ENCODE measurements at places on chromosomes 12 and 14.

DNA sequence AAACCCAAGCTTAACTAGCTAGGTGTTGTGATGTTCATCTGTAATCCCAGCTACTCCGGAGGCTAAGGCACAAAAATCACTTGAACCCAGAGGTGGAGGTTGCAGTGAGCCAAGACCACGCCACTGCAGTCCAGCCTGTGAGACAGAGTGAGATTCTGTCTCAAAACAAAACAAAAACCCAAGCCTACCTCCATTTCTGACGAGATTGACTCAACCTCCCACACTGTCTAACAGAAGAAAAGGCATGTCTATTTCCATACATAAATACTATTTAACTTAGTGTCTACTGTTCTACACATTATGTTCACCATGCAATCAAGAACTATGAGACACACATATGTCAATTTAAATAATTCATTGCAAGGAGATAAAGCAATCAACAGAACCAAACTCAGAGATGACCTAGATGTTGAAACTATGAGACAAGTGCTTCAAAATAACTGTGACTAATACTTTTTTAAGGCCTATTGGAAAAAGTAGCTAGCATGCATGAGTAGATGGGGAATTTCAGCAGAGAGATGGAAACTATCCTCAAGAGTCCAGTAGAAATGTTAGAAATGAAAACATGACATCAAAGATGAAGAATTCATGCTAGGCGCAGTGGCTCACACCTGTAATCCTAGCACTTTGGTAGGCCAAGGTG lies 75.9 kb upstream of the DHRS4 start:
- H3K4me3 ChIP-seq, result no peak overlapping the region
- no peak for DNase-seq
- H3K27ac ChIP-seq, result no peak overlapping the region
- no peaks in the 10 kb centered on the region for H3K4me1 ChIP-seq
- peaks cover 6% of the 10 kb centered on the region for H3K27me3 ChIP-seq

GRCh38 chr14:100664841-100665510 lies 61.7 kb upstream of the DLK1 start:
- DNase-seq, result no peak
- no peaks in the 10 kb centered on the region for H3K36me3 ChIP-seq

DNA sequence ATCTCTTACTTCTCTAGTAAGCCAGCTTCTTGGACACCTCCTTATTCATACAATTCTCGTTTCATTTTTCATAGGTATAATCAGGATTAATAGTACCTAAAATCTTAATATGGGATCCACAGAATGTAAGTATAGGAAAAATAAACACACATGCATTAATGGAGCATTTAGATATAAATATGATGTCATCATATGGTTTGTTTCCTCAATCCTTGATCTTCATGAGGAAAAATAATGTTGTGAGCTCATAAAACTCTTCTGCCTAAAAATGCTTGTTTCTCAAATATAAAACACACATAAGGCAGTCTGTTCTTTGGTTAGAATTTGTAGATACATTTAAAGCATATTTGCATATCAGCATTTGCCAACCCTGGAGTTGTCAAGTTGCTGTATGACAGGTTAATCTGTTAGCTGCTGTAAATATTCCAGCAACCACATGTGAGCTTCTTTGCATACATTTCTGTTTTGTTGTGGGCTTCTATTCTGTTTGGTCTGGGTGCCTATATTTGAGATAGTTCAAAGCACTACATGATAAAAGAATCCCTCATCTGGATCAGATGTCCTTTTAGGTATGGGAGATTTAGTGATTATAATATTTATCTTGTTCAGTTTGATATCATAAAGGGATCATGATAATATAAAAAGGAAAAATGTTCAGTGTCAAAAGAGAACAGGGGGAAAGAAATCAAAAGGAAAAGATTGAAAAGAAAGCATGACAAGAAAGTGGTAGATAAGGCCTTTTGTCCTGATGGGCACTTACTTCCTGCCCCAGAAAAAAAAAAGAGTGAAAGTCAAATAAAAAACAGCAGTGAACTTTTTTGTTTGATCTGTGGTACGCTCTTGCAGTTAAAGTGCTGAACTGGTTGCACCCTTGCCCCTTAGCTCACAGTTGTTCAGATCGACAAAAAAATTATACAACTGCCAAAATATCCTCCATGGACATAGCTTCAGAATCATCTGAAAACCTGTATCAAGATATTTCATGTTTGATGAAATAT lies 68.6 kb downstream of the ACSS3 start:
- H3K36me3 ChIP-seq, result no peaks in the 10 kb centered on the region
- DNase-seq, result no peak
- no peak overlapping the region for H3K27ac ChIP-seq
- H3K4me3 ChIP-seq, result no peak overlapping the region
- H3K27me3 ChIP-seq, result no peaks in the 10 kb centered on the region
- H3K4me1 ChIP-seq, result no peaks in the 10 kb centered on the region

DNA sequence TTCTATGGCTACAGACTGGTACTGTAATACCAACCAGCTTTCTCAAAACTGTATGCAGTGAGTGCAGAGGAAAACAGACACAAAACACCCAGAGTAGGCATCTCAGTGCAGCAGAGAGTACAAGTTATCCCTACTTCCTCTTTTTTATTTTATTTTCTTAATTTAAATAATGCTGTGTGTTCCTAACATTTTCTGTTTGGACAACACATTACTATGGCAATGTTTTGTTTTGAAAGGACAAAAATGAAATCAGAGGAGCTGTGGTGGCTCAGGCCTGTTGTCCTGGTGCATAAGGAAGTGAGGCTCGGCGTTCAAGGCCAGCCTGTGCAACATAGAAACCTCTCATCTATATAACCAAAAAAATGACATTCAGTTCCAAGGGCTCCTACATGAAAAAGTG lies 33.7 kb upstream of the SELPLG start:
- no peak overlapping the region for H3K4me3 ChIP-seq
- H3K27me3 ChIP-seq, result peaks cover 3% of the 10 kb centered on the region
- H3K36me3 ChIP-seq, result no peaks in the 10 kb centered on the region
- H3K4me1 ChIP-seq, result peaks cover 12% of the 10 kb centered on the region
- no peak for DNase-seq
- no peak overlapping the region for H3K27ac ChIP-seq

DNA sequence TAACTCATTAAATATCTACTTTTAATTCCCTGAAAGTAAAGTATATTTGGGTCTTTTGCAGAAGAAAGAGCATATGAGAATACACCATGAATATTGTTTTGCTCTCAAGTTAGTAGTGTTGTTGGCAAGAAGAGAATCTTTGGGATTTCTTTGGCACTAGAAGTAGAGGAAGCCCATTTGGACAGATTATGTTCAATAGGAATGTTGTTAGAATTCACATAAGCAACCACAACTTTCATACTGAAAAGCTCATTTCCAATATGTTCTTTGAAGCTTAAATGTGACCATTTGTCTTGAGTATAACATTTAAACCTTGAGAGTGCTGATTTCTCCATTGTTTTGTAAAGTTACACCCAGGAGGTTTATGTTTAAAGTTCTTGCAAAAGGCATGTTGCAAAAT lies 37.6 kb downstream of the PLEKHG7 start:
- H3K4me1 ChIP-seq, result no peaks in the 10 kb centered on the region
- DNase-seq, result no peak
- no peaks in the 10 kb centered on the region for H3K36me3 ChIP-seq
- peaks cover 5% of the 10 kb centered on the region for H3K27me3 ChIP-seq
- H3K27ac ChIP-seq, result no peak overlapping the region
- no peak overlapping the region for H3K4me3 ChIP-seq

Data from immature natural killer cell (primary cell).